Left colon (tissue), 2 donors: ENCODE measurements at places on chromosomes 7 and 10. TPM values are rescaled to one million over a fixed set of nuclear protein-coding genes. Genes with fewer than 3 reads are reported as not detected.

DNA sequence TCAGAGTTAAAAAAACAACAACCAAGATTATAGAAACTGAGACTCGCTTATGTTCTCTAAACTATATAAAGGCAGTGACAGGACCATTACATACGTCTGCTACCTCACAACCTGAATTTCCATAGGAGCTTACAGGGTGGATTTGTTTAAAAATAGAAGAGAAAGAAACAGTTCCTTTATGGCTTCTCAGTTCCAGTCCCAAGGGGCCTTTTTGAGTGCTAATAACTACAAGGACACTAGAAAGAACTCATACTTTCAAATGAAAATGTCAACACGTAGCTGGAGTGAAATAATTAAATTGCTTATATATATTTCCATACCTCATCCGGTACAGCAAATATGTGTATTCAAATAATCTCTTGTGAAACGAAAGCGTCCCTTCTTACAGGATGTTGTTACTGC is 19.7 kb downstream of the TSPAN12 start:
- no peak for DNase-seq

DNA sequence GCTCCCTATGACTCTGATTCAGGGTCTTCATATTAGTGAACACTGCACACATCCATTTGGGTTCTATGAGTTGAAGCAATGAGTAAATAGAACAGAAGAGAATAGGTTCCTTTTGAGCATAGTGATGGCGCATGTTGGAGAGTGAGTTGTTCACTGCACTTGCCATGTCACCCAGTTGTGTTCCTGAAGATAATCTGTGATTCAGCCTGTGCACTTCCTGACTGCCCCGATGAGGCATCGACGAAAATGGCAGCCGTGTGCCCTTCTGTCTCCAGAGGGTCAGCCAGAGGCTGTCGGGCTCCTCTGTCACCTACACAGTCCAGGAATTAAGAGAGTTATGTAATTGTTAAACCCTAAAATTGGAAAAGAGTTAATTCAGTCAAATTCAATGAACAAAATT is 94.7 kb downstream of the GALNT11 start:
- DNase-seq = no peak

- DNase-seq = peak; percentile 27
These were observed 67.6 kb downstream of the STK17A start for GRCh38 chr7:43650457-43651052.

DNA sequence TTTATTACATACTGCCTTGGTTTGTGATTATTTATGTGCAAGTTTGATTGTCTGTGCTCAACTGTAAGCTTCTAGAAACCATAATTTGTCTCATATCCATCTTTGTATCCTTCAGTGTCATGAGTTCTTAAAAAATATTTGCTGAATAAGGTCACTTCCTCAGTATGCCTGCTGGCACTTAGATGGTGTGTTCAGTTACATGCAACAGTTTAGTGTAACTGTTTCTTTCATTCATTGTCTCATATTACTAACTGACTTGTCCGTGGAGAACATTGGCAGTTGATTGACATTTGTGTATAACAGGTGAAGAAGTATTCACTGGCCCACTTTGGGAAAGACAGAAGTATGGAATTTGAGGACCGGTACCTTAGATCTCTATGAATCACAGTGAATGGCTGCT is 236.9 kb downstream of the PRKG1 start:
- DNase-seq = no peak

DNA sequence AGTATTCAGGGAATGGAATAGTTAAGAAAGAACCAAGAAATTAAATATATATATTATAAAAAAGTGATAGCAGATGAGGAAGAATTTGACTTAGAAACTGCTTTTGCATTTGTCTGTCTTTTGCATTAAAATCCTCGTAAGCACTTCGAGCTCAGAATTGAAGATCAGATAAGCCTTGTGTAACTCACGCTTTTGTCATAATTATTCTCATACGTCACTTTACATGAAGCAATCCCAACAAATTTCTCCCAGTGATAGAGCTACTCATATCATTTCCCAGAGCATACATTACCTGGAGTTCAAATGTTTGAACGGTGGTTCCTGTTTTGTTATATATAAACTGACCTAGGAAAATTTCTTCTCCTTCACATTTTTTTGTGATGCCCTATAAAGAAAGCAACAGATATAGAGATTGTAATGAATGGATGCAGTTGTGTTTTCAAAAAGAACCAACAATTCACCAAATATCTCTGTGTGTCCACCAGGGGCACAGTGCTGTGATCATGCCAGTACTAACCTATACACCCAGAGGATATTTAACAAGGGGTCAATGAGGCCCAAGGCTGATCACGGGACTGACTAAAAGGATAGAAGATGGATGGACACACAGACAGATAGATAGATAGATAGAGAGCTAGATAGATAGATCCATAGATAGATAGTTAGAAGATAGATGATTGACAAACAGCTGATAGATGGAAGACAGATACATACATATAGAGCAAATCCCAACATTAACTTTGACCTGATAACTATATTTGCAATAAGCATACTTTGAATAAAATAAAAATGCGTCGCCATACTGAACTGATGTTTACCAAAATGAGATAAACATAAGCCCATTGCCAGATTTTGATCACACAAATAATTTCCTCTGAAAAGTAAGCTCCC is 9.3 kb upstream of the HUS1 start:
- DNase-seq = no peak

DNA sequence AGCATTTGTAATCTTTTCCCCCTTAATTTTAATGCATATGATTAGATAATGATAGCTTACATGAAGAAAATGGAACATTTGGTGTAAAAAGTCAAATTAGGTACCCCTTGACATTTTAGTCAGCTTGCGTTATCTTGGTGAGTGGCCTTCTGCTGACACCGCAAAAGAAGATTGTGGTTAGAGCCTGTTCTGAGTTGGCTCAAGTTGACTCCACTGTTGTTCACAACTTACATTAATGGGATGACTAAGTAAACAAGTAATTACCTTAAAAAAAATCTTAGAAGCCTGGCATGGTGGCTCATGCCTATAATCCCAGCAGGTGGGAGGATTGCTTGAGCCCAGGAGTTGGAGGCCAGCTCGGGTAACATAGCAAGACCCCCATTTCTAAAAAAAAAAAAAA is 24.2 kb downstream of the TRRAP start:
- no peak for DNase-seq

DNA sequence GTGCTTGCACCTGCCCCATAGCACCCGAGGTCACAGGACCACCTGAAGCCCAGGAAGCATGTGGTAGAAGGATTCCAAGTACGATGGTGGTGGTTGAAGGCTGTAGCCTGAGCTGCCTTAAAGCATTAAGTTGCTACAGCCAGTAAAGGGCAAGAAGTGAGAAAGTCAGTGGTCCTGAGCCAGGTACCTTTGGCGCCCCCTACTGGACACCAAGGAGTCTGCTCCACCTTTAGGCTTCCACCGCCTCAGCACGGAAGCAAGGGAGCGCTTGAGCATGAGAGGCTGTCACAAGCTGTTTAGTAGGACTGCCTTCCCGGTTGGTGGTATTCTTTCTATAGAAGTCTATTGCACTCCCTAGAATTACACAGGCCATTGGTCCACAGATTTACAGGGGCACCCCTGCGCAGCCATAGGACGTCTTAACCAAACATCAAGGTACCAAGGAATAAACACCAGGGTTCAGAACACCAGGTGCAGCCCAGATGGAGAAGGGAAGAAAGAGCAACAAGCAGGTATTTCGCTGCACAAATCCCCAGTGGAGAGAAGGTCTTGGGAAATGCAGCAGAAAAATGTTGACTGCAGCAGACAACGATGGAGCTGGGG is 2.2 kb downstream of the CRTAC1 start:
- DNase-seq = no peak

Gene CUBN
- 0.42 TPM for total RNA-seq

DNA sequence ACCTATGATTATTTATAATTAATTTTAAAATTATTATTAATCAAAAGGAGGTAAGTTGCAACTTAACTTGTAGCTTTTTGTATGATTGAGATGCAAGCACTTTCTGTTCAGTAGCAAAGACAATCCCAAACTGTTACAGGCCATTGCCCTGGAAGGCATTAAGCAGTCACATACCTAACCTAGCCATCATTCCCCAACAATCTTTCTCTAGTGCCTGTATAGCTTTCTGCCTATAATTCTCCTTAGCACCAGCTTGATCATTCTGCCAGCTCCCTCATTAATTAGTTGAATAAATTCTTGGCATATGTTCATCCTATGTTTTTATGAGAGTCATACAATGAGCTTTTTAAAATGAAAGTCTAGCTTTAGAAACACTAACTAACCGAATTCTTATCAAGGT is 178.9 kb upstream of the TMEM106B start:
- DNase-seq = no peak

DNA sequence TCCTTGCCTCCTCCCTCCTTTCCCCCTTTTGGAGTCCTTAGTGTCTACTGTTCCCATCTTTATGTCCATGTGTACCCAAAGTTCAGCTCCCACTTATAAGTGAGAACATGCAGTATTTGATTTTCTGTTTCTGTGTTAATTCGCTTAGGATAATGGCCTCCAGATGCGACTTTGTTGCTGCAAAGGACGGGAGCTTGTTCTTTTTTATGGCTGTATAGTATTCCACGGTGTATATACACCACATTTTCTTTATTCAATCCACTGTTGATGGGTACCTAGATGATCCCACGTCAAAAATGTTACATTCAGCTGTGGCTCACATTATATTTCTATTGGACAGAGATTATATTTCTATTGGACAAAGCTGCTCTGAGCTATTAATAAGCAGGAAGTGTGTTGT is 24.4 kb upstream of the SEPHS1 start:
- DNase-seq = no peak

- DNase-seq = no peak
These were observed 138.0 kb downstream of the PPP1R9A start for GRCh38 chr7:95045236-95045923.

DNA sequence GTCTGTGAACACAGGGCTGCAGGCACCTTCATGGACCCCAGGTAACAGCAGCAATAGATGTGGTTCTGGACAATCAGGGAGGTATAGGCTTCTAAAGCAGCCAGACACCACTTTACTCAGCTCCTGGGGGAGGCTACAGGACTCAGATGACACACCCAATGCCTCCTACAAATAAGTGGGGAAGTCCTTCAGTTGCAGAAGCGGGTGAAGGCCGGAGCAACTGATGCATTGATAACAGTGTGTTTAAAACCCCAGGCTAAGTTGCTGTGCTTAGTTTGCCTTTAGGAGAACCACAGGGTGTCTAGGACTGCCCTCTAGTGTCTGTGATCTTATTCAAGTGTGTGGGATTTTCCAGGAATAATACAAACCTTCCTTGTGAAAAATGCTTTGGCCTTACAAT is 5.9 kb upstream of the ITGA8 start:
- no peak for DNase-seq

DNA sequence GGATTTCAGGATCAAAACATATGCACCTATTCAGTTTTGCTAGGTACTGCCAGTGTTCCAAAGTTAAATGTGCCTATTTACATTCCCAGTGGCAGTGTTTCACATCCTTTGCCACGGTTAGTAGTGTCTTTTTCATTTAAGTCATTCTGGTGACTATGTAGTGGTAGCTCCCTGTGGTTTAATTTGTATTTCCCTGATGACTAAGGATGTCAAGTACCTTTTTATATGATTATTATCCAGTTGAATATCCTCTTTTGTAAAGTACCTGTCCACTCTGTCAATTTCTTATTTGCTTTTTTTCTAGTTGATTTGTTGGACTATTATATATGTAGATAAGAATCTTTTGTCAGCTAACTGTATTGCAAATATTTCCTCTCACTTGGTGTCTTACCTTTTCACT is 45.1 kb downstream of the TMEM60 start:
- DNase-seq = no peak

DNA sequence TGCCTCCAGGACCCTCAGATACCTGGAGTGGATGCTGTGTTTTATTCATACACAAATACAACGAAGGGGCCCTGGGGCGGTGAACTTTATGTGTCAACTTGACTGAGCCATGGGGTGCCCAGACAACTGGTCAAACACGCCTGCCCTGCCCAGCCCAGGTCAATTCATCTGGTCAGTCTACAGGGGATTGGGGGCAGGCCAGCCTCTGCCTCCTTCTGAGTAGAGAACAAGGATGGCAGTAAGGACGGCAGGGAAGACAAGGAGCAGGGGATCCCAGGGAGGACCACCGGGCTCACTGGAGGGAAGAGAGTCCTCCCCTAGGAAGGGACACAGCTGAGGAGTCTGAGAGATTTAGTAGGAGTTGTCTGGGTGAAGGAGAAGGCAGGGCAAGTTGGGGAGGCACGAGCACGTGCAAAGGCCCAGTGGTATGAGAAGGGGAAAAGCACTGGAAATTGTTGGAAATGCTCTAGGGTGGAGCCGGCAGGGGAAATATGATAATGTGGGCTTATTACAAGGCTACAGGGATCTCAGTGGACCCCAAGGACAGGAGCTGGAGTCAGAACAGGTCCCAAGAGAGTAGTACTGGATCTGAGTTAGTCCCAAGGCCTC is 63.4 kb downstream of the MYL10 start:
- DNase-seq = no peak

Gene ADGRA1
- not detected for total RNA-seq

- DNase-seq = no peak
These were observed 117.9 kb downstream of the AOAH start for GRCh38 chr7:36606153-36606975.

Gene OPALIN
- not detected for total RNA-seq

DNA sequence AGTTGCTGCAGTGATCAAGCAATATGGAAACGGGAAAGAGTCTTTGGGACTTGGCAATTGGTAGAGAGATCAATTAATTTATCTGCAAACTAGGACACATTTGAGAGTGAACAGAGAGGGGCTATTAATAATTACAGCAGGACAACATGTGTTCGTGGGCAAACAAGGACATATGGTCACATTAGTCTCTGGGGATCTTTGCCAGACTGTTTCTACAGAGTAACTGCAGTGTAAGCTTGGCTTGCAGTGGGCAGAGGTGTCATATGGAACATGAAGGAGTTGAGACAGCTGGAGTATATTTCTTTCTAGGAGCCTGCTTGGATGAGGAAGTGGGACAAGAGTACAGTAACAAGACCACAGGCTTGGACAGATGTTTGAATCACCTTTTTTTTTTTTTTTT is 232.1 kb upstream of the LYZL1 start:
- DNase-seq = no peak

GRCh38 chr10:97234400-97234799 is 48.6 kb upstream of the SLIT1 start:
- DNase-seq = no peak

DNA sequence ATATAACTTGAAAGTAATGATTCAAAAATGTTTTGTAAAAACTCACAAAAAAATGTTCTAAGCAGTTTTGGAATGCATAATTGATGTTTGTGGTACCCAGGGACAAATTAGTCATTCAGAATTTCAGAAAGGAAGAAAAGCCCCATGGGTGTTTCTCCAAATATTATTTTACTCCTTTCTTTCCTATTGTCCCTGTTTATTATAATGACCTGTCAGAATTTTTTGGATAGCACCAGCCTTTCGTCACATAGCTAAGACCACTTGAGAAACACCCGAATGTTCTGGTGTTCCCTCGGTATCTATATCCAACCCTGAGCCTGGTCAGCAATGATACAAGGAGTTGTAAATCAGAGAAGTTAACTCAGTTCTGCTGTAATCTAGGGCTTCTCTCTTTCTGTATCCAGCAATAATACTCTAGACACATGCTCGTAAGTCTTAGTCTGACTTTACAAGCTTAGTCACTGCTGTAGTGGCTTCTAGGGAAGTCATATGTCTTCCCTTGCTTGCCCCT is 64.8 kb upstream of the MEOX2 start:
- no peak for DNase-seq

Gene PRLHR
- not detected for total RNA-seq

Gene STAG3
- 2.0 TPM for total RNA-seq

Gene CLDN15
- total RNA-seq = 22.1 TPM

Gene ZNF679
- not detected for total RNA-seq

Gene TAC1
- total RNA-seq = 0.24 TPM

Gene RAMP3
- 9.5 TPM for total RNA-seq
